ENCODE measurements at places on chromosomes 3 and 15.
A peak's percentile ranks its signal among the peaks of the same experiment; 100 is the strongest.

- DNase-seq: peak; percentile 8
These were observed 650 bp downstream of the PYGO1 start for GRCh38 chr15:55587321-55588069.

- no peak for DNase-seq
These were observed 261.4 kb downstream of the GBE1 start for GRCh38 chr3:81500039-81500438.

- no peak for DNase-seq
These were observed 1.2 kb downstream of the GBE1 start for GRCh38 chr3:81760215-81760614.

- DNase-seq: no peak
These were observed 145.2 kb downstream of the VGLL3 start for GRCh38 chr3:86845726-86846125.

- DNase-seq: no peak
These were observed 96.3 kb downstream of the TPRG1 start for GRCh38 chr3:189267981-189268613.

GRCh38 chr15:99537344-99537743 is 28.4 kb upstream of the MEF2A start:
- no peak for DNase-seq

- DNase-seq: no peak
These were observed 22.5 kb downstream of the POPDC2 start for GRCh38 chr3:119637679-119638477.

Measured in activated naive CD4-positive, alpha-beta T cell treated with Interleukin-2 at 50 U/mL for 16 hours (primary cell).